Left ventricle myocardium inferior (tissue), 1 donor: ENCODE measurements at places on chromosomes 12 and 14. TPM values are rescaled to one million over a fixed set of nuclear protein-coding genes. Genes with fewer than 3 reads are reported as not detected.

GRCh38 chr14:71049435-71050133, 142.3 kb downstream of the PCNX1 start:
- H3K27me3 ChIP-seq, result no peaks in the 10 kb centered on the region
- H3K4me3 ChIP-seq, result no peak overlapping the region
- H3K36me3 ChIP-seq, result peaks cover 80% of the 10 kb centered on the region
- H3K4me1 ChIP-seq, result no peaks in the 10 kb centered on the region
- DNase-seq, result no peak
- H3K27ac ChIP-seq, result no peak overlapping the region

GRCh38 chr12:59972905-59973304, 377.1 kb downstream of the SLC16A7 start:
- H3K36me3 ChIP-seq, result no peaks in the 10 kb centered on the region
- no peaks in the 10 kb centered on the region for H3K4me1 ChIP-seq
- no peak overlapping the region for H3K4me3 ChIP-seq
- DNase-seq, result no peak

GRCh38 chr12:113059071-113059595, 2.6 kb downstream of the DTX1 start:
- no peak overlapping the region for H3K4me3 ChIP-seq
- no peak for DNase-seq
- H3K27me3 ChIP-seq, result peaks cover 96% of the 10 kb centered on the region

- no peaks in the 10 kb centered on the region for H3K36me3 ChIP-seq
- H3K4me1 ChIP-seq, result peaks cover 20% of the 10 kb centered on the region
- peaks cover 4% of the 10 kb centered on the region for H3K27me3 ChIP-seq
- H3K4me3 ChIP-seq, result no peak overlapping the region
- DNase-seq, result no peak
Measured at GRCh38 chr14:67602995-67603545, 3.0 kb upstream of the PIGH start.

DNA sequence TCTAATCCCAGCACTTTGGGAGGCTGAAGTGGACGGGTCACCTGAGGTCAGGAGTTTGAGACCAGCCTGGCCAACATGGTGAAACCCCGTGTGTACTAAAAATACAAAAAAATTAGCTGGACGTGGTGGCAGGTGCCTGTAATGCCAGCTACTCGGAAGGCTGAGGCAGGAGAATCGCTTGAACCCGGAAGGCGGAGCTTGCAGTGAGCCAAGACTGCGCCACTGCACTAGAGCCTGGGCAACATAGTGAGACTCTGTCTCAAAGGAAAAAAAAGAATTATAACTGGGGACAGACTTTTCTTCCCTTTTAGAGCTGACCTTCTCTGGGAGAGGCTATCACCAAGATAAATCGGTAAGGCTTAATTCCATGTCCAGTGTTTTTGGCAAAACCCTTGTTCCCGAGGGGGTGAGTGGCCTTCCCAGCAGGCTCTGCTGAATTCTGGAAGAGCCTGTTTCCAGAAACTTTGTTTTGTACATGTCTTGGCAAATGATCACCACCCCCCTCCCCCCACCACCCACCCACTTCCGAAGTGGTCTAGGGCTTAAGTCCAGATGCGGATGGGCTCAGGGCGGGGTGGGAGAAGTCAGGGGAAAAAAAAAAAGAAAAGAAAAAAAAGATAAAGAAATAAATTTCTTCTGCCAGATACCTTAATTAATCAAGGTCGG, 32.3 kb upstream of the DEGS2 start:
- H3K27me3 ChIP-seq, result no peaks in the 10 kb centered on the region
- peak overlapping the region; percentile 96 for H3K27ac ChIP-seq
- H3K4me1 ChIP-seq, result peaks cover 19% of the 10 kb centered on the region
- H3K36me3 ChIP-seq, result no peaks in the 10 kb centered on the region
- DNase-seq, result peak; percentile 19
- peak overlapping the region; percentile 70 for H3K4me3 ChIP-seq

Gene PLXNC1
- 2.5 TPM for total RNA-seq

Gene ATL1
- 1.6 TPM for total RNA-seq

DNA sequence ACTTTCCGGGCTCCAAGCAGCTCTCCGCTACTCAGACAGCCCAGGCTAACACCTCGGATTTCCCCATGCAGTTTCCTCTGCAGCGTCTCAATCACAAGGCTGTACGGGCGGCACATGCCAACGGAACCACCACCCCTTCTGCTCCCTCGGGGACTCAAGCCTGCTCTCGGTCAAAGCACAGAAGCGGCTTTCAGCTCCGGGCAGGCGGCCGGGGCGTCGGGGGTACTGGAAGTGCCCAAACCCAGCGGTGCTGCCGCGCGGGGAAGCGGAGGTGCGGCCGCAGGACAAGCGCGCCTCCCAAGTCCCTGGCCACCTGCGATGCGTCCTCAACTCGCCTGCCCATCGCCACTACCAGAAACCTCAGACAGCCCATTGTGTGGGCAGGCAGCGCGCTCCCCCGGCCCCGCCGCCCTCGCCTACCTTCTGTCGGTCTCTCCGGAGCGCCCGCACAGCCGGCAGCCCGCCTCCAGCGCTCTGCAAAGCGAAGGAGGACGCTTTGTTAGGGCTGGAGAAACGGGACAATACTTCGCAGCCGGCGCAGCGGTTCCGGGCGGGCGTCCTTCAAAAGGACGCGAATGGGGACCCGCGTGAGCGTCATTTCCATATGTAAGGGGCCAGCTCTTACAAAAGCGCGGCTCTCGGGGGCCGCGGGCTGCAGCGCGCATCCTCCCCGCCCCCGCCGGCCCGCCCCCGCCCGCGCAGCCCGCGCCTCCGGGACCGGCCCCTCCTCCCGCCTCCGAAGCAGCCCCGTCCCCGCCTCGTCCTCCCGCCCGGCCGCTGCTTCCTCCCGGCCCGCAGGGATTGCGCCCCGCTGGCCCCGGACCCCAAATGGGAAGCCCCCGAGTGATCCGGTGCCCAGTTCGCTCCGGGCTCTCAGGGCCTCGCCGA, 674 bp downstream of the NIN start:
- H3K4me3 ChIP-seq, result peak overlapping the region; percentile 94
- DNase-seq, result peak; percentile 54
- peaks cover 42% of the 10 kb centered on the region for H3K4me1 ChIP-seq
- peaks cover 4% of the 10 kb centered on the region for H3K27me3 ChIP-seq

- H3K4me1 ChIP-seq, result peaks cover 10% of the 10 kb centered on the region
- no peak overlapping the region for H3K4me3 ChIP-seq
- H3K27ac ChIP-seq, result no peak overlapping the region
- no peaks in the 10 kb centered on the region for H3K27me3 ChIP-seq
- peaks cover 19% of the 10 kb centered on the region for H3K36me3 ChIP-seq
Measured at GRCh38 chr14:23021889-23022442, 12.0 kb upstream of the C14orf93 start.

- H3K4me3 ChIP-seq, result no peak overlapping the region
- H3K4me1 ChIP-seq, result peaks cover 2% of the 10 kb centered on the region
- no peak for DNase-seq
- no peak overlapping the region for H3K27ac ChIP-seq
Measured at GRCh38 chr12:126727218-126728075, 1539.5 kb upstream of the TMEM132C start.

- H3K27ac ChIP-seq, result peak overlapping the region; percentile 87
- peak overlapping the region; percentile 94 for H3K4me3 ChIP-seq
- peaks cover 14% of the 10 kb centered on the region for H3K36me3 ChIP-seq
- no peaks in the 10 kb centered on the region for H3K27me3 ChIP-seq
- no peak for DNase-seq
Measured at GRCh38 chr12:21502164-21502496, 541 bp downstream of the GOLT1B start.

Gene SLC25A47
- not detected for total RNA-seq

Gene CD9
- total RNA-seq, result 55.5 TPM

Gene CIDEB
- total RNA-seq, result 3.1 TPM

Gene TAS2R30
- total RNA-seq, result 0.44 TPM

Gene CCDC196
- not detected for total RNA-seq

GRCh38 chr12:127964717-127965116, 302.3 kb upstream of the TMEM132C start:
- H3K4me3 ChIP-seq, result no peak overlapping the region
- H3K27ac ChIP-seq, result no peak overlapping the region
- no peaks in the 10 kb centered on the region for H3K27me3 ChIP-seq
- no peaks in the 10 kb centered on the region for H3K36me3 ChIP-seq
